ENCODE measurements at places on chromosomes 12 and 14.
A peak's percentile ranks its signal among the peaks of the same experiment; 100 is the strongest.

DNA sequence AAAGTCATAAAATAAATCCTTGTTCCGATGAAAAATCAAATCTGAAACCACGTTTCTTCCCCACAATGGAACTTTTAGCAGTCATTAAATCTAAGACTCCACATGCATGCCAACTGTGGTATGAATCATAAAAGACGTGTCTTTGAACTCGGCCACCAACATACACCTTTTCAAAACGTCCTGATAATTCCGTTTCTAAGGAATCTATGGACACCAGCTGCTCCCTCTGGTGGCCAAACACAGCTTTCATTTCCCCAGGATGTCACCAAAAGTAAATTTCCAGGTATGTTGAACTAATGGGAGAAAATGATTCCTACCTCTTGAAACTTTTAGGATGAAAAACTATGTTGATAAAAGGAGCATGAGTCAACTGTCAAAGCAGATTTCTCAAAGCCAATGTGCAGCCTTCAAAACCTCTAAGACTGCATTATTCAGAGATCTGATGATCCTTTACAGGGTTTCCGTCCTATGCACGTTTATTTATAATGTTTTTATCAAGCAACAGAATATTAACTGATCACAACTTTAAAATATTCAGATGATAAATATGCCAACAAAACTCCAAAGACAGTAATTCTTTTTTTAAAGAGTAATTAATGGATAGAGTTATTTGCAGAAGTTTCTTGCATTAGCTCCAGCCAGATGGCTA is 96.2 kb downstream of the CIT start:
- DNase-seq, result no peak

GRCh38 chr12:46073321-46073720 is 82.9 kb upstream of the SCAF11 start:
- DNase-seq, result no peak

DNA sequence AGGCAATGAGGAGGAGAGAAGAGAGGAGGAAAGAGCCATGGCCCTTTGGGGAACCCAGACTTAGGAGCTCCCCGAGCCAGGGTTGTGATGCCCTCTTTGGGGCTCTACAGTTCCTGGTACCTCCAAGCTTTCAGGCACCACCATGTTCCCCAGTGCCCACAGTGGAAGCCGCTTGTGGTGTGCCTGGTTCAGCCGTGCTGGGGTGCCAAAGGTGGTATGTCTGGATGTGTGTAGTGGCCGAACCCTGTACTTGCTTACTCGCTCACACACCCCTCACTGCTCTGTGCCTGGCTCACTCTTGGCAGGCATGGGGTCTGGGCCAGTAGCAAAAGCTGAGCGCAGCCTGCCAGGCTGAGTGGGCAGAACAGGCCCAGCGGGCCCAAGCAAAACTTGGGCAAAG is 210.7 kb downstream of the MON2 start:
- no peak for DNase-seq

GRCh38 chr14:103128631-103129300 is 5.5 kb downstream of the TNFAIP2 start:
- DNase-seq, result no peak

- no peak for DNase-seq
Observed at GRCh38 chr14:21160061-21160610, 4.3 kb upstream of the OR5AU1 start.

DNA sequence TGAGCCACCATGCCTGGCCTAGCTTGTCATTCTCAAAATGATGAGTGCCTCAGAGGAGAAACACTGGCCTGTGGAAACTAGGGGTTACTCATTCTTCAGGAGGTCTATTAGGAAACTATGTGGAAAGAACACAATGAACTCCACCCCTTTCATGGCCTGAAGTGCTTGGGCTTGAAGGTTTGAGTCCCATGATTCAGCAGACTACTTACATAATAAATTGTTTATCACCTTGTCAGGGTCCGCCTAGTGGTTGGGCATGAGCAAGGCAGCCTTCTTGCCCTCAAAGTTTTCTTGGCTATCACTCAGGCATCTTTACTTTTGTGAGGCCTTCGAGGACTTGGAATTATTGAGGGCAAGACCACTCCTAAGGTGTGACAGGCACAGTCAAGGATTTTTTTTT is 251.2 kb downstream of the ACSS3 start:
- peak; percentile 3 for DNase-seq

GRCh38 chr12:29309320-29309902 is 71.6 kb downstream of the ERGIC2 start:
- peak; percentile 35 for DNase-seq
